ENCODE measurements at places on chromosomes 1 and 21.

DNA sequence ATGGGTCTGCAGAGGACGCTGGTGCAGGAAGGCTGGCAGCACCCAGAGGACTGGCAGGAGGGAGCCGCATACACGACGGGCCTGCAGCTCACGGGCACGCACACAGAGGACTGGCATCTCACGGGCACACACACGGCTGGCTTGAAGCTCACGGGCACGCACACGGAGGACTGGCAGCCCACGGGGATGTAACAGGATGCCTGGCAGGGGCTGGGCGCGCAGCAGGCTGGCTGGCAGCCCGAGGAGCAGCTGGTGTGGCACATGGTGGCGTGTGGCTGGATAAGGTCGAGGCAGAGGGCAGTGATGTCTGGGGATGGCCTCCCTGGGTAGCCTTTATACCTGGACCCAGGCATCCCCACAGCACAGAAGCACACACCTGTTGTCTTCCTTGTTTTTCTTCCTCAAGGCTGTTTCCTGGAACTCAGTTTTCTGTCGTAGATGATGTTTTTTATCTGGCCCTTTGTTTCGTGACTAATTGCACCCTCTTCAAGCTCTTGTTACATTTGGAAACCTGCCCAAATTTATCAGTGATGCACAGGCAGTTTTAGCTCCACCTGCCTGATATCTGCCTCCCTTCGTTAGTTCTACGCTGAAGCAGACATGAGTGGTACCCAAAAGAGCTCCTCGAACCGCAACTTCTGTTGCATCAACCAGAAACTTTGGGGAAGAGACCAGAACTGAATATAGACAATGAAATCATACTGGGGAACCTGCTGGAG, at the start of gene KRTAP12-1:
TSS of gene KRTAP12-1 (minus strand) at position 303 of the 719 bp plus-strand sequence. CDS start at position 263, 40 bp downstream.
- no peak for DNase-seq

- DNase-seq = no peak
Observed at GRCh38 chr1:167233373-167233772, 12.7 kb downstream of the POU2F1 start.

DNA sequence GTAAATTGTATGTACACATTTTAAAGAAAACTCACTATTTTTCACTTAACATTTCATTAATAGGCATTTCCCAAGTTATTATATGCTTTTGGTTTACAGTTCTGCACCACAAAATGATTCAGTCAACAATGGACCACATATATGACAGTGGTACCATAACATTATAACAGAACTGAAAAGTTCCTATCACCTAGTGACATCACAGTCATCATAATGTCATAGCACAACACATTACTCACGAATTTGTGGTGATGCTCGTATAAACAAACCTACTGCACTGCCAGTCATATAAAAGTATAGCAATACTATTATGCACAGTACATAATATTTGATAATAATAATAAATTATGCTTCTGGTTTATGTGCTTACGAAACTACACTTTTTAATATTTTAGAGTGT, 30.9 kb downstream of the DNAI4 start:
- no peak for DNase-seq

DNA sequence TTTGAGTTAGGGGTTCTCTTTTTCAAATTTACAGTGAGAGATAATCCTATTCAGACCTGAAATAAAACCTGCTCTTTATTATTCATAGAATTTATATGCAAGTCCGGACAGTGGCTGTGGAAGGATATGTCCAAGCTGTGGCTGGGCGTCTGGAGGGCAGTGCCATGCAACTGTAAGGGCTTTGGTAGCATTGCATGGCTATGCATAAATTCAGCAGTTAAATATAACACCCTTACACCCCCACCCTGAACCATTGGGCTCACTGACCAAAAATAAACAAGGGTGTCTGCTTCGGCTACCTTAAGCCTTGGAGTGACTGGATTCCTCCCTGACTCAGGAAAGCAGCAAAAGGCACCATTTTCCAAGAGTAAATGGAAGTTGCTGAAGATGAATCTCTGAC, 5.4 kb downstream of the CHTOP start:
- DNase-seq = no peak

GRCh38 chr1:43383449-43383848, 6.2 kb downstream of the MED8 start:
- DNase-seq = no peak

GRCh38 chr21:33569991-33570390, 18.5 kb downstream of the DONSON start:
- DNase-seq = no peak

- DNase-seq = no peak
Observed at GRCh38 chr1:26290882-26291261, 11.0 kb downstream of the SH3BGRL3 start.

DNA sequence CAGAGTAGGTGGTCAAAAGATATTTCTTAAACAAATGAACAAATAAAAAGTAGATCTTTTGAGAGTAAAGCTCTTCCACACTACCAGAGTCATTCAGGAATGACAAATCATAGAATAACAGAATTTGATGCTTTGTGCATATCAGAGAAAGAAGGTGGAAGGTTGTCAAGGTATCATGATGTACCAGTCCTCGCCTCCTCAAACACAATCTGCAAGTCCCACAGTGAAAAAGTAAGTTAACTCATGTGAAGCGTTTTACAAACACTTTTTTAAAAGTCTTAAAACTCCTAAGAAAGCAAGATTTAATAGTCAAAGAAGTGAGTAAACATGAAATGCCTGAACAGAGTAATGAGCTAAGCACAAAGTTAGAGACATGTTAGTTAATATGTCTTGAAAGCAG, 2.5 kb upstream of the RGS4 start:
- DNase-seq = no peak

Data from inflammatory macrophage (primary cell).